ENCODE measurements at places on chromosomes 5 and 9.

GRCh38 chr5:110896901-110897300 lies 158.1 kb downstream of the SLC25A46 start:
- no peak for DNase-seq

DNA sequence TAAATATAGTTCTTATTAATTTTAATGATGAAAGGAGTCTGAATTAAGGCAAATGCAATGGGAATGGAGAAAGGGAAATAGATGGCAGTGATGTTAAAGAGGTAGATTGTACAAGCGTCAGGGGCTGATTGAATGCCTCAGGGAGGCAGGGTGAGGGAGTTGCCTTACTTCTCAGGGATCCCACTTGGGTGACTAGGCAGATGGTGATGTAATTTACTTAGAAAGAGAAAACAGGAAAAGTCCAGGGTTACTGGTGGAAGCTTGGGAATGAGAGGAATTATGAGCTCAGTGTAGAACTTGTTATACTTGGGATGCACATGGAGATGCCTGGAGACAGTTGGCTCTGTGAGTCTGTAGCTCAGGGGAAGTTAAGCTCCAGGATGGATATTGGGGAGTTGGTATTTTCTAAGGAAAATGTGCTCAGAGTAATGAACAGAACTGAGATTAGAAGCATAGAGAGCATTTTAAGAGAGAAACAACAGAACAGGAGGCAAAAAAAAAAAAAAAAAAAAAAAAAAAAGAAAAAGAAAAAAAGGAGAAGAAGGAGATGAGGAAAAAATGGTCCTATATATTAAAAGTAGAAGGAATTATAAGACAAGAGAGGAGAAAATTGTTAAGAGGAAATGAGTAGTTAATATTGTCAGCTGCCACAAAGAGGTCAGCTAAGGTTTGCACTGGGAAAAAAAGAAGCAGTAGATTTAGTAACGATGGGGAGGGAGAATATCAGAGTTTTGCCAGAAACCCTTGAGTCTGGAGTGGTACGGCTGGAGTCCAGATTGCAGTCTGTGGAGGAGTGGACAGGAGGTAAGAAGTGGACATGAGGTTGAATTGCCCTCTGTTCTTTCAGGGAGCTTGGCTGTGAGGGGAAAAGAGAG lies 88.0 kb upstream of the ELL2 start:
- no peak for DNase-seq

DNA sequence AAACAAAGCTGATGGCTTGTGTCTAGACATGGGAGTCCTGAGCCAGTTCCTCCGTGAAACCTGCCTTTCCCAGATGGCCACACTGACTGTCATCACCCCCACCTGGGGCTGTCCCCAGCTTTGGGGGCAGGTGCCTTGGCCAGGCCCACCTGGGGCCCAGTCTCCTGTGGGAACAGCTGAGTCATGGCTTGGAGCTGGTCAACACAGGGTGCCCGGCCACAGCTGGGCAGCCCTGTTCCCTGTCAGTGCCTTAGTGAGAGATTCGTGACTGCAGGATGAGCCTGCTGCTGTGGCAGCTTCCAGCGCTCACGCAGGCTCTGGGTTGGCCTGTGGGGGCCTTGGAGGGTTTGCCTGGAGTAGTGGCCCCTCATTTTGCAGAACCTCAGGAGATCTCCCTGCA lies 56.5 kb downstream of the COL5A1 start:
- no peak for DNase-seq

- DNase-seq, result no peak
Measured at GRCh38 chr5:56580864-56581263, 234.5 kb upstream of the MAP3K1 start.

GRCh38 chr5:58107704-58108103 lies 352.2 kb downstream of the PLK2 start:
- no peak for DNase-seq
